ENCODE measurements at places on chromosomes 4 and X.

DNA sequence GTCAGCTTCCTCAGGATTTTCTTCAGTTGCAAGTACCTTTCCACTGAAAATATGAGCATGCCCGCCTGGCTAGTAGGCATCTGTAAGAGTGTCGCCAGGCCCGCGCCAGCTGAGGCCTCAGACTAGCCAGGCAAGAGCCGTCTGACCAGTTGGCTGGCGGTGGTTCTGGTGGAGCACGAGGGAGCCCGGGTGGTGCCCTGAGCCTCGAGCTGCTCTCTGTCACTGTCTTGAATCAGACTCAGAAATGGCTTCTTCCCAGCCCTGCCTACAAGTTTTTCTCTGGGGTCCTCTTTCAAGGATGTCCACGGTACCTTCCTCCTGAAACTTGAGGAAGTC is 11.9 kb downstream of the GRPEL1 start:
- no peak for DNase-seq

DNA sequence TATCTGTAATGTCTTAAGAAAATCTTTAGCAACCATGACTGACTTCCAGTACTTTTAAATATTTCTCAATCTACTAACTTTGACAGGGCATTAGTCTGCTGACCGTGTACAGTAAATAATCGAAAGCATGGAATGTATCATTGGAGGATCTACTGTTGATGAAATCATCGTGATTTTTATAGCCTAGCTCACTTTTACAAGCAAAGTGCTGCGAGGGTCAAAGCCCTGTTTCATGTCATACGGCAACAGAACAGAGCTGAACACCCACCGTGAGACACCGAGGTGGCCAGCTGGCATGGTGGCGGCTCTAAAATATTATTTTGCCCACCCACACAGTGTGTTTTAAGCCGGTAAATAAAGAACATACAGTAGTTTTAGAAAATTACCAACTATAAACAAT is 679.3 kb downstream of the FAT4 start:
- DNase-seq, result no peak

GRCh38 chrX:17266136-17266535 is 108.9 kb upstream of the NHS start:
- no peak for DNase-seq

- DNase-seq, result no peak
These were observed 561.5 kb upstream of the PCDH10 start for GRCh38 chr4:132587626-132588025.

DNA sequence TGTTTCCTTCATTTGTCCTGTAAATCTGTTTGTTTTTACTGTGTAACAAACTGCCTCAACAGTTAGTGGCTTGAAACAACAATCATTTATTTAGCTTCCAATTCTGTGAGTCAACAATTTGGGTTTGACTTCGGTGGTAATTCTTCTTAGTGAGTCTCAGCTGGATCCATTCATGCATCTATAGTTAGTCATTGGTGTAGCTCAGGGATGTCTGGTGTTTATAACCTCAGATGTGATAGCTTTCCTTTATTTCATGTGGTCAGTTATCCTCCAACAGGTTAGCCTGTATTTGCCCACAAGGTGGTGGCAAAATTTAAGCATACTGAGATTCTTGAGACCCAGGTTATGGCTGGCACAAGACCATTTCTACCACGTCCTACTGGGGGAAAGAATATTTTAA is 1267.2 kb downstream of the RAPGEF2 start:
- DNase-seq, result no peak

DNA sequence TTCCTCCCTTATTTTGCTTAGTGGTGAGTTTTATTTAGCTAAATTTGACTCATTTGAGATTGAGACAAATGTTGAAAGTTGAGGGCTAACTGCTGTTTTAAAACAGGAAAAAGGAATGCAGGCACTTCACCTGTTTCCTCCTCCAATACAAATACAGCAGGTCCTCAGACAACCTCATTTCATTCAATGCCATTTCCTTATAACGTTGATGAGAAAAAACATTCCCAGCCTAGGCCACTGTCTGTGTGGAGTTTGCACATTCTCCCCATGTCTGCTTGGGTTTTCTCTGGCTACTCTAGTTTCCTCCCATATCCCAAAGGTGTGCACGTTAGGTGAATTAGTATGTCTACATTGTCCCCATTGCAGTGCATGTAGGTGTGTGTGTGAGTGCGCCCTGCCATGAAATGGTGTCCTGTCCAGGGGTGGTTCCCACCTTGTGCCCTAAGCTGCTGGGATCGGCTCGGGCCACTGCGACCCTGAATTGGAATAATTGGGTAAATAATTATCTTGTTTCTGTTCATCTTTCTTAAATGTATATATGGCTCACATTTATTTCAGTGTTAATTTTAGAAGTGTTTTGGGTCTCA is 21.9 kb downstream of the SMAD1 start:
- DNase-seq, result no peak

DNA sequence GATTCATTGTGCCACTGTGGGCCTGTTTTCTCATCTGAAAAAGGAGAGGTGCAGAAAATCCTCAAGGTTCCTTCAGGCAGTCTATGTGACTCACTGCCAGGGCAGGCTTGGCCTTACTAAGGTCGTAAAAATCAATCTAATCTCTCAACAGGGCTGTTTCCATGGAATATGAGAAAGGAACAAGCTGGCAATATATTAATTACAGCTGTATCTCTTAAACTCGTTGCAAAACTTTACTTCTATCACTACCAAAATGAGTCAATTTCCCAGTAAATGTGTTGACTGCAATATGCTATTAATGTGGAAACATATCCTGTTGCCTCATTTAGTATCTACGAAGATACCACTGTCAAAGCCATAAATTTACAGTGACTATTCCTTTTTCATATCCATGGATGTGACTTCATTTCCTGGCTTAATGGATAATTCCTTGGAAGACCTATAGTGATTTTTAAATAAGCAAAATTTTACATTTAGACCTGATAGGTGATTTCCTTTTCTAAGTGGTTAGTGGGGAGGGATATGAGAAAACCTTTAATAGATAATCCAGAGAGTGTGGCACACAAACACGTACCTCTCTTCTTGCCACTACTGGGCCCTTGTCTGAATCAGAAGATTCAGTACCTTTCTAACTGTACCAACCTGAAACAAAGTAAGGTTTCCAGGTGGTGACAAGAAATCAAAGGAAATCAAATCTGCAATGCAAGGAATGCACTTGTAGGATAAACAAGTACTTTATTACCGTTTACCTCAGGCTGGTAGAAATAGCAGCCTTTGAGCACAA is 127.4 kb upstream of the FTHL17 start:
- DNase-seq, result no peak

Measured in cortex of kidney (tissue), 1 donor.